DMS79 treated with DMSO at 0.1 percent for 48 hours (cell line): ENCODE measurements at places on chromosomes 16 and 17.

DNA sequence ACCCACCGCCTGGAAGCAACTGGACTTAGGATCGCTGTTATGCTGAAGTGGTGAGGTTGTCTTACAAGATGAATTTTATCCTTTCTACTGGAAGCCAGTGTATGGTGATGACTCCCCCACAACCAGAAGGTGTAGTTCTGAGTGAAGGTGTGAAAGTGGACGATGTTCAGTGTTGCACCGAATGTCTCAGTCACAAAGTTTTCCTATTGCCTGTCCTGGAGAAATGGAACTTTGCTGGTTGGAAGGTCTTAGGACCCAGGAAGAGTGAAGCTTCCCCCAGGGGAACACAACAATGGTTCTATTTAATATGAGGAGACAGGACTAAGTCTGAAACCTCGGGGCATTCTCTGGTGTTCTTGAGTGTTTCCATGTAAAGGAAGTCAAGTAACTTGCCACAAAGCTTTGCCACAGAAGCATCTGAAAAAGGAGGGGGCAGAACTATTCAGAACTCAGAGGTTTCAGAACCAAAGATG, 44.2 kb downstream of the USP22 start:
- no peak for DNase-seq

- peak; percentile 84 for DNase-seq
Measured at GRCh38 chr17:39208893-39209292, 8.8 kb downstream of the RPL19 start.

GRCh38 chr17:11768981-11769380, 170.7 kb downstream of the DNAH9 start:
- DNase-seq: no peak

GRCh38 chr17:794876-795275, 12.7 kb downstream of the MRM3 start:
- DNase-seq: no peak

GRCh38 chr17:57976594-57976993, 11.5 kb downstream of the VEZF1 start:
- no peak for DNase-seq

DNA sequence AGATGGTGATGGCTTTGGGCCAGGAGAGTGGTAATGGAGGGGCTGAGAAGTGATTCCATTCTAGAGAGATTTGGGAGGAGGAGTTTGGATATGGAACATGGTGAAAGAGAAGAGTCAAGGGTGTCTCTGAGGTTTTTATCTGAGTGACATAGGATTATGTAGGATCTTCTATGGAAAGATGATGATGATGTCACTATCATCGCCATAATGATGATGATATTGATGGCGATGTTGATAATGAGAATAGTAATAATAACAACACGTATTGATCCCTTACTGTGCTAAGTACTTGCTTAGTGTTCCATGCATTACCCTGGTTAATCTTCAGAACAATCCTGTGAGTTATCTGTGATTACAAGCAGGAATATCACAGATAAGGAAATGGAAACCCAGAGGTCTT, 16.6 kb downstream of the PDILT start:
- DNase-seq: no peak

DNA sequence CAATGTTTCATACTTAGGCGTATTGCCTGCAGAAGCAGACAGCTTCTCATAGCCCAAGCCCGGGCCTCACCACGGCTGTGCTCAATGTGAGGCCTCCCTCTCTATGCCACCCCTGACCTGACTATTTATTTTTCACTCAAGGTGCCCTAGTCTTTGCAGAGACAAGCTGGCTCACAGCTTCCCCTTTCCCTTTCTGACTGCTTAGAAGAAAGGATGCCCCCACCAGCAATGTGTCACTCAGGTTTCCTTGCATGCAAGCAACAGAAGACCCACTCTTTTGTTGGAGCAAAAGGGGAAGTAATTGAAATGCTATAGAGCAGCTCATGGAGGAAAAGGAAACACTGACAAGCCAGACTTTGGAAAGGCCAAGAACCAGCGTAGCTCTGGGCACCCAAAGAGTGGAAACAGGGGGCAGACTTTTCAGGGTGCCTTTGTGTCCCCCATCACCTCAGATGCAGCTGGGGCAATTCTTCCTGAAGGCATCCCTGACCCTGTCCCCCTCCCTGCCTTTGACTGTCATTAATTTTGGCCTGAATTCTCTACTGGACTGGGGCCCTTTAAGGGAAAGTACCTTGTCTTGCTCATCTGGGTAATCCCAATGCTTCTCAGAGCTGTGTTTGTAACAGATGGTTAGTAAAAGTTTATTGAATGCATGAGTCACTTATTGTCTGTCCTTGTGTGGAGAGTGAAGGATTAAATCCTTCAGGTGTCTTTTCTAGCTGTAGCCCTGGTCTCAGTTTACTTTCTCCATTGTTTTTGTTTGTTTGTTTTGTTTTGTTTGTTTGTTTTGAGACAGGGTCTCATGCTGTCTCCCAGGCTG, 17.8 kb downstream of the RGS9 start:
- DNase-seq: no peak

DNA sequence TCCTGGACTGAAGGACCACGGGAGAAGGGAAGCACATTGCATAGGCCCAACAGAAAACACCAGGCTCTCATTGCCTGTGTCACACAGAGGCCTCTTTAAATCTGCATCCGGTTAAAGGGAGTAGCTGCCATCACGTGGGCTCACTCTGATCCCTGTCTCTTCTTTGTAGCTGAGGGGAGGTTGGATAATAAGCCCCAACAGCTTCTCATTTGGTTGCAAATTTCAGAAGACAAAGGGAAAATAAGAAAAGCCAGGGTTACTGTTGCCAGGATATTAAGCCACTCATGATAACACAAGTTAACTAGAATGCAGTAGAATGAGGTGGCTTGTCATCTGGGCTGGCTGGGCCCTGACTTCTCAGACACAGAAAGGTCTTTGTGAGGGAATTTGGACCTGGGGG, 325.1 kb upstream of the ERCC4 start:
- DNase-seq: no peak

DNA sequence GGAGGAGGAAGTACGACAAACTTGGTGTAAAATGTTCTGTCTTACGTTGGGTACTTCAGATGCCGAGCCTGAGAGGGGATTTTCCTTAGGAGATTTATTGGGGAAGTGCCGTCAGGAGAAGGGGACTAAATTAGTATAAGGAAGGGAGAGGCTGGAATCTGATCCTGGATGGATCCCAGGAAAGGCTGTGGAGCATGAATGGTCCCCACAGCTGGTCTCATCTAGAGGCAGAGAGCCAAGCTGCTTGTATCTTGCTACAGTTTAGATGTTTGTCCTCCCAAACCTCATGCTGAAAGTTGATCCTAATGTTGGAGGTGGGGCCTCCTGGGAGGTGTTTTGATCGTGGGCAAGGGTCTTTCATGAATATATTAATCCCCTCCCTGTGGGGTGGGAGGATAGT, 798.4 kb upstream of the EEF2KMT start:
- DNase-seq: no peak

DNA sequence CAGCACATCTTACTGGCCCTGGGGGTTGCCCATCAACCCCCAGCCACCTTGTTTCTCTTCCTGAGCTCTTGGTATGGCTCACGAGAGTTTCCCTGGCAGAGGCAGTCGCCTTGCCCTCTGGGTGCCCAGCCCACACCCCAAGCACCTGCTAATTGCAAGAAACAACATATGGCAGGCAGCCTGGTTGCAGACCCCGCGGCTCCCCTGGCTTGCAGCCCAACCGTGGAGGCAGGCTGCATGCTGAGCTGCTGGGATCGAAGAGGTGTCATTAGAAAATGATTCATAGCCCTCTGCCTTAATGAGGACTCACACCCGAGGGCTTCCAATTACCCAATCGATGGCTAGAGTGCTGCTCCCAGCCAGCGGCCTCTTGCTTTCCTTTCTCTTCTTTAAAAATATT, 115.7 kb downstream of the TMEM114 start:
- DNase-seq: peak; percentile 23

GRCh38 chr17:16254773-16255400, 37.9 kb downstream of the PIGL start:
- DNase-seq: no peak

- peak; percentile 28 for DNase-seq
Measured at GRCh38 chr17:44350733-44351226, 5.7 kb downstream of the GRN start.

- no peak for DNase-seq
Measured at GRCh38 chr17:74549343-74549742, 3.4 kb upstream of the CD300C start.

DNA sequence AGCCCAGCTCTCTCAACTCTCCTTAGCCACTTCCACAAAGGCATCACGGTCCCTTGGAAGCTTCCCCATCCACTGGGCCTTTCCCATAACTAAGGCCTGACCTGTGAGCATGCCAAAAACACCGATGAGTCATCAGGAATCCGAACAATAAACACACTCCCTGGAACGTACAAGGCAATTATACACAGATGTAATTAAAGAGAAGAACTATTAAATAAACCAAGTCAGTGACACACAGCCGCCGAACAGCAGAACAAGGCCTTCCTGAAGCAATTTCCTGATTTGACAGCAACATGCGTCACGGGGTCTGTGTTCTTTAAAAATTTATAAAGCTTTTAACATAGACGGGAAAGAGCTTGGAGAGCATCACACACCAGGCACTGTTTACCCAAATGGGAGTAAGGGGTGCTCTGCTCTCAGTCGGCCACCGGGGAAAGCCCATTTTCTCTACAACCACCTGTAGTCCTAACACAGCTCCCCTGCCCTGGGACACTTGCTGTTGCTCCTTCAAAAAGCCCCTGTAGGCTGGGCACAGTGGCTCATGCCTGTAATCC, 29.4 kb downstream of the COG7 start:
- DNase-seq: peak; percentile 64

GRCh38 chr17:68456339-68457167, 743 bp downstream of the WIPI1 start:
- no peak for DNase-seq

- no peak for DNase-seq
Measured at GRCh38 chr17:81568416-81568815, 16.3 kb upstream of the FAAP100 start.

GRCh38 chr17:8875957-8876356, 8.5 kb upstream of the PIK3R6 start:
- no peak for DNase-seq

DNA sequence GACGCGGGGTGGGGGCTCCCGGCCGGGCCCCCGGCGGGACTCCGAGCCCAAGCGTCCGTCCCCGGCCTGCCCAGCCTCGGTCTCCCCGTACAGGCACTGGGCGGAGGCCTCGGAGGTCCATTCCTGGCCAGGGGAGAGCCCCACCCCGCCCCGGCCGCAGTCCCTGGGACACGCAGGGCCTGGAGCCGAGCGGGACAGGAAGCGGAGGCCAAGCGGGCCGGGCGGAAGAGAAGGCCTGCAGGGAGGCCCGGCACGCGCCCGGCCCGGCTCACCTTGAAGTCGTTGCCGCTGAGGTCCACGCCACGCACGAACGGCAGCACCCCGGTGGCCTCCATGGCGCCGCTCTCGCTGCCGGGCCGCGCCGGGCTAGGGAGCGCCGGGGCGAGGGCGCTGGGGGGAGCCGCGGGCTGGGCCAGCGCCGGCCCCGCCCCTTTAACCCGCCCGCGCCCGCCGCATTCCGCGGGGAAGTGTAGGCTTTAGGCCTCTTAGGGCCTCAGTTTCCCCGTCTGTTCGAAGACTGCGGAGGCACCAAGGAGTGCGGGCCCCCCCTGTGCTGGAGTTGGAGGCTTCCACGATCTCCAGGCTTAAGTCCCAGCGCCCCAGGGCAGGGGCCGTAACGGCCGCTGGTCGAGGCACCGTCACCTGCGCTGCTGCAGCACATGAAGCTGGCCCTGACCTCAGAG, at the start of gene FLII:
TSS of gene FLII (minus strand) at position 383 of the 683 bp plus-strand sequence. CDS start at position 335, 48 bp downstream.
- DNase-seq: peak; percentile 1

- DNase-seq: peak; percentile 26
Measured at GRCh38 chr17:76726776-76727718, at the start of gene METTL23. METTL23 (plus strand) TSS chr17:76726839; CDS start chr17:76729711, 2,872 bp downstream.

- peak; percentile 61 for DNase-seq
Measured at GRCh38 chr16:1708768-1709180, 2.8 kb downstream of the MAPK8IP3 start.

GRCh38 chr16:21184834-21185233, 26.4 kb downstream of the LDAF1 start:
- DNase-seq: no peak

- DNase-seq: no peak
Measured at GRCh38 chr17:81524039-81524864, 3.9 kb upstream of the FSCN2 start.

- DNase-seq: no peak
Measured at GRCh38 chr16:65201511-65201910, 79.6 kb upstream of the CDH11 start.

DNA sequence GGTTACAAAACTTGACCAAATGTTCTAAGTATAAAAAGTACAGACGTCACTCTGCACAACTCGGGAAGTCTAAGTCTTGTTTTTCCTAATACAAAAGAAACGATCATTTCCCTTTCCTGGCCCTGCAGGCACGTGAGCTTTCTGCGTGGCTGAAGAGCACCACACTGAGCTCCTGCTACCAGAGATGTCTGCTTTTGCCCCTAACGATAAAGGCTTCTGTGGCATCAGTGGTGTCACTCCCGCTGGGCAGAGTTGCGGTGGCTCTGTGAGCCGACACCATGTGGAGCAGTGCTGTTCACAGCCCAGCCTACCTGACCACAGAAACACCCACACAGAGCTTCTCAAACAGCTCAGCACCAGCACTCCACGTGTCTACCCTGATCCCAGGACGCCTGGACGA, 20.5 kb downstream of the EMC8 start:
- no peak for DNase-seq

DNA sequence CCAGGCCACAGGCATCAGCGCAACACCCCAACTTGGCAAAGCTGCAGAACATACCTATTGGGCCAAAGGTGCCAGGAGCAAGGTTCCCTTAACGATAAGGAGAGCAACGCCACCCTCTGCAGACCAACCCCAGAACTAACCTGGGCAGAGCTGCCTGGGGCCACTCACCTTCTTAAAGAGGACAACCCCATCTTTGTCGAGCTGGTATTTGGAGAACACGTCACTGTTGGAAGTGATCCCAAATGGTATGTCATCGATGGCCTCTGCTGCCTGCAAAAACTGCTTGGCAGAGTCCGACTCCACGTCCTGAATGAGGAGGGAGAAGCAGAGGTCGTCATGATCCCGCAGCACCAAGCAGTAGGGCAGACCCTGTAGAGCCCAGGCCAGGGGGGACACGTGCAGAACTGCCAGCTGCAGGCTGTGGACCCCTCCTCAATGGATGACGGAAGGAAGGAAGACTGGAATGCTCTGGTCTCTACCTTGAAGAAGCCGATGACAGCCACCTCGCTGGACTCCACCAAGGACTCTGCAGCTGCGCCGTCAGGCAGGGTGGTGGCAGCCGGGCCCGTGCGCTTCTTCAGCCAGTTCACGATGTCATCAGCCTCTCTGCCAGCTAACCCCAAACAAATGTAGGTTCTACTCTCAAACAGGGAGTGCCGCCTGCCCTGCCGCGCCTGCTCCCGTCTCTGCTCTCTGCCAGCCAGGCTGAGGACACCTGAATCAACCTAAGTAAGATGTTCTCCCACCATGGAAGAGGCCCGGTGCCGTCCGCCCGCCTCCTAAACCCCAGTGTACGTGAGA, 5.2 kb downstream of the P4HB start:
- DNase-seq: no peak
